ENCODE measurements at places on chromosomes 6 and 20. TPM values are rescaled to one million over a fixed set of nuclear protein-coding genes. Genes with fewer than 3 reads are reported as not detected.

Gene HFE
- 3.7 TPM for total RNA-seq

Gene SLC35D3
- total RNA-seq, result not detected

Gene RSPO3
- not detected for total RNA-seq

Gene PRICKLE4
- total RNA-seq, result 1.5 TPM

Gene CST2
- not detected for total RNA-seq

Gene MATN4
- total RNA-seq, result not detected

Gene PAK5
- not detected for total RNA-seq

Gene BACH2
- 4.5 TPM for total RNA-seq

Gene ALDH8A1
- total RNA-seq, result 0.28 TPM

Gene TNF
- total RNA-seq, result not detected

Gene SSTR4
- total RNA-seq, result not detected

Gene SYCP2L
- not detected for total RNA-seq
